ENCODE measurements at places on chromosomes 16 and 17.

GRCh38 chr16:25192096-25192495 is 24.7 kb upstream of the AQP8 start:
- no peak for DNase-seq

DNA sequence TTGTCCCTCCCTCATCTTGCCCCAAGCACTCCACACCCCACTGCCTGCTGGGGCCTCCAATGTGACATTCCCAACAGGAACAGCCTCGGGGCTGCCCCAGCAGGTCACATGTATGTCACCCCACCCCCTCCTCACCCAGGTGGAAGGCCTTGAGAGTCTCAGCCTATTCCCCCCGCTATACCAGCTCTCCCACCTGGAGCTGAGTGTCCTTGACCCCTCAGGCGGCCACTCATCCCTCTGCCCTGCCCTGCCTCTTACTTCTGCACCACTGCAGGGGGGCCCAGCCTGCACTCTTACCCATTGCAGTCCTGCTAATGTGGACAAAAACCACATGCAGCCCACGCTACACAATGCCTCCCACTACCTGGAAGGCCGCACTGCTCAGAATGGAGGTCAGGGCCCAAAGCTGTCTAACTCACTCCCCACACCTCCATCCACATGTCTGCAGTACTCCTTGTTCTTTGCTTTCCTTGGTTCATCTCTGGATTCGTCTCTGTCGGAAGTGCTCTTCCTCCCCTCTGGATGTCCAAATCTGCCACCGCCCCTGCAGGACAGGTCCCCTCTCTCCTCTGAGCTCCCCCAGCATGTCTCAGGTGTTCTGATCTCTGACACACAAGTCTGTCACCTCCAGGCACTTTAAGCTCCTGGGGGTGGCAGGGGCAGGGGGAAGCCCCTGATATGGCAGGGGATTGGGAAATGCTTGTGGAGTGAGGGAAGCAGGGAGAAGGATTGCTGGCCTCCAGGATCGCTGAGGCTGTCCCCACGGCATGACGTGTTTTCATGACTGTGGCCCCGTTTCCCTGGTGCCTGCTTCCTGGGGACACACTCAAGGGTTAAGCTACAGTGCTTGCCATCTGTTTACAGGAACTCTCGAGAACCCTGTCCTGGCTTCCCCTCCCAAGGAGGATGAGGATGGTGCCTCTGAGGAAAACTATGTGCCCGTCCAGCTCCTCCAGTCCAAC is 20.8 kb downstream of the TRPV2 start:
- no peak for DNase-seq

DNA sequence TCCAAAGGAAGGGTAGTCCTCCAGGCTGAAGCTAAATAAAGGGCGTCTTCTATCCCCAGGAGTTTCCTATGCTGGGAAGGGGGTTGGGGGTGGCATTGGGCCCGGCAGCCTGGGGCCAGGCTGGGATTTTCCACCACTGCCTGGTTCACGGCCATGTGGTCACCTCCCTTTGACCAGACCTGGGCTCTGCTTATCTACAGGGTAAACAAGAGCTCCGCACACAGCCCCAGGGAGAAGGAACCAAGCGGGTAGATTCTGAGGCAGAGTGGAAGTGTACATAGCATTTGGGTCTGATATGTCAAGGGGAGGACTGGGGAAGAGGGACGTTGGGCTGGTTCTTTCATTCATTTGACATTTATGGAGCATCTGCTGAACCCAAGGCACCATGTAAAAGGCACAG is 27.2 kb upstream of the TMEM220 start:
- DNase-seq, result no peak

DNA sequence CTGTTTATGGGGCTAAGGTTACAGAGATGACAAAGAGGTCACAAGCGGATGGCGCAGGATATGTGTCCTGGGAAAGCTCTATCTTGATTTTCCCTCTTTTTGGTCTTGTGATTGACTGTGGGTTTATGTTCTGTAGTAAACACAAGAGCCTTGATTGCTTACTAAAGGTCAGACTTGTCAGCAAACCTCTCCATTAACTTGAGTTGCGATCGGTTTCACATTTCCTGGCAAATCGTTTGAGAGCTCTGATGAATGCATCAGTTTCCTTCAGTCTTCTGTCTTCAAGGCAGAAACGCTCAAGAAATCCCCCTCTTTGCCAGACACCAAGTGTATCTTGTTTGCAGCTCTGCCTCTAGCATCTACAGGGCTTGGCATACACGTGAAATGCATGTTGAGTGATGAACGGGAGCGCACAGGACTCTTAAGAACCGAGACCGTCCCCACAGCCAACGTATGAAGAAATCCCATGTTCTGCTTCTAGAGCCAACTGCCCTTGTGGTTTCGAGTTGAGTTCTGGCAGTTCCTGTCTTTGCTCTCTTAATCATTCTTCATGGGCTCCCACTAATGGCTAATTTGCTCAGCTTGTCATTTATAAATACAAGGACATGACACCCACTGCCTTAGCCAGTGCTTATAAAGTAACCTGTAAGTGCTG is 143.3 kb downstream of the PITPNC1 start:
- no peak for DNase-seq

GRCh38 chr16:23357761-23358290 is 55.7 kb downstream of the SCNN1B start:
- no peak for DNase-seq

- no peak for DNase-seq
Measured at GRCh38 chr16:8589900-8590688, at the start of gene TMEM114. Gene TMEM114, minus strand, starts transcription at chr16:8590511. Its CDS starts 673 bp downstream, at chr16:8589838.

- DNase-seq, result no peak
Measured at GRCh38 chr17:66520999-66521398, 218.6 kb downstream of the PRKCA start.

- peak; percentile 91 for DNase-seq
Measured at GRCh38 chr16:2752850-2753732, 653 bp downstream of the SRRM2 start.

DNA sequence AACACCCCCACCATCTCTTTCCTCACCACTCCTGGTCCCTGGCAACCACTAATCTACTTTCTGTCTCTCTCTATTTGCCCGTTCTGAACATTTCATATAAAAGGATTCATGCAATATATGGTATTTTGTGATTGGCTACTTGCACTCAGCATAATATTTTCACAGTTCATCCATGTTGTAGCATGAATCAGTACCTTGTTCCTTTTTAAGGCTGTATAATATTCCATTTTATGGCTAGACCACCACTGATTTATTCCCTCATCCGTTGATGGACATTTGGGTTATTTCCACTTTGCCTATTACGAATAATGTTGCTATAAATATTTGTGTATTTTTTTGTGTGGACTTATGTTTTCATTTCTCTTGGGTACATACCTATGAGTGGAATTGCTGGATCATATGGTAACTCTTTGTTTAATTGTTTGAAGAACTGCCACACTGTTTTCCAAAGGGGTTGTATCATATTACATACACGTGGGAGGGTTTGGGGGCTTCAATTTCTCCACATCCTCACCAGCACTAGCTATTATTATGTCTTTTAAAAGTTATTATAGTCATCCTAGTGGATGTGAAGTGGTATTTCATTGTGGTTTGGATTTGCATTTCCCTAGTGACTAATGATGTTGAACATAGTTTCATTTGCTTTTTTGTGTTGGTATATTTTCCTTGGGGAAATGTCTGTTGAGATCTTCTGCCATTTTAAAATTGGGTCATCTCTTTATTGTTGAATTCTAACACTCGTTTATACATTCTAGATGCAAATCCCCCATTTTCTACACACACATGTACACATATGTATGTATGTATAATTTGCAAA is 26.3 kb downstream of the SEC14L5 start:
- peak; percentile 22 for DNase-seq

DNA sequence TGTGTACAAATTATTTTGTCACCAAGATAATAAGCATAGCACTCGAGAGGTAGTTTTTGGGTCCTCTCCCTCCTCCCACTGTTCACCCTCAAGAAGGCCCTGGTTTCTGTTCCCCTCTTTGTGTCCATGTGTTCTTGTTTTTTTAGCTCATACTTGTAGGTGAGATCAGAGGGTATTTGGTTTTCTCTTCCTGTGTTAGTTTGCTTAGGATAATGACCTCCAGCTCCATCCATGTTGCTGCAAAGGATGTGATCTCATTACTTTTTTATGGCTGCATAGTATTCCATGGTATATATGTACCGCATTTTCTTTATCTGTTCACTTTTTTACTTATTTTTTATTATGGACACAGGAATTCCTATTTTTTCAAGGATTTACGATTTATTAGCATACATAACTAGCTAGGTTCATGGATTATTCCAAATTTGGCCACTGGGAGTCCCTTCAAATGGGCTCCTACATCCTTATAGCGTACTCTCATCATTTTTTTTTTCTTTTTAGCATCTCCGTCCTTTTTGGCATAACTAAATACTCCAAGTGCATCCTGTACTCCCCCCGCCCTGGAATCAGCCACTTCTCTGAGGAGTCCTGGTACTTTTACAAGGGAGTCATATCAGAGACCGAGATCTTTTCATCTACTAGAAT is 7.3 kb downstream of the TADA2A start:
- peak; percentile 22 for DNase-seq

DNA sequence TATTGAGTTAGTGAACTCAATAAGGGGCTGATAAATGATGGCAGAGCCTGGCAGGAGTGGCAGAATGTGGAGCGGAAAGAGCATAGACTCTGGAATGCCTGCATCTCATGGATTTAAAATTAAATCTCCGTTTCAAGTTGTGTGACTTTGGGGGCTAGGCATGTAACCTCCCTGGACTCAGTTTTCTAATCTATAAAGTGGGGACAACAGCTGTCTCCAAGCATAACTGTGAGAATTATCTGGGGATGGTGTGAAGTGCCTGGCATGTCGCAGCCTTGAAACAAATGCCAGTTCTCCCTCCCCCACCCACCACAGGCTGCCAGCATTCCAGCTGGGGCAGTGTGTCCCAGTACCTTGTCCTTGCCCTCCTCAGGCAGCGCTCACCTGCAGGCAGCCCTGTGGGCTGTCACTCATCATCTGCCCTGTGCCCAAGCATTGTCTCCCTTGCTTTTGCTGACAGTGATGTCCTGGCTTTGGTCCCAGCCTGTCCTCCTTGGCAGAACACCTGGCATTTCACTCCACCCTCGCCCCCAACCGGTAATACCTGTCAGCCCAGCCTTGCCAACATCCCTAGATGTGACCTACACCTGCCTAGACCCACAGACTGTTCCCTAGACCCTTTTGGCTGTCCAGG is 129.6 kb downstream of the MRM1 start:
- no peak for DNase-seq

GRCh38 chr17:1398028-1398427 is 2.0 kb downstream of the YWHAE start:
- DNase-seq, result peak; percentile 29

GRCh38 chr16:76336112-76336511 is 58.9 kb downstream of the CNTNAP4 start:
- DNase-seq, result no peak

DNA sequence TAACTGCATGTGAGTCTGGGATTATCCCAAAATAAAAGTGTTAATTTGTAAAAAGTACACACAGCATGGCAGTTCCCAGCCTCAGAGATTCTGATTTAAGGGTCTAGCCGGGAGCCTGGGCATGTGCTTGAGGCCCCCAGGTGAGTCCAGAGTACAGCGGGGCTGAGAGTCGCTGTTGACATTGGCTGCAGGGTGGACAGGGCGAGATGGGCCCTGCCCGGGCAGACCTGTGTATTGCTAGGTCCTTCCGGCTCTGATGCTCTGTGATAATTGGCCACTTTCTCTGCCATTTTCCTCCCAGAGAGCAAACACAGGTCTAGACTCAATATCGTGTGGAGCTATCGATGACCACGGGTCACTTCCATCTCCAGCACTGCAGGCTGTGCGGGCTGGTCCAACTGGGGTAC is 73.6 kb downstream of the ABCC6 start:
- no peak for DNase-seq

GRCh38 chr17:59963738-59964481 is 630 bp downstream of the RNFT1 start:
- DNase-seq, result peak; percentile 75

DNA sequence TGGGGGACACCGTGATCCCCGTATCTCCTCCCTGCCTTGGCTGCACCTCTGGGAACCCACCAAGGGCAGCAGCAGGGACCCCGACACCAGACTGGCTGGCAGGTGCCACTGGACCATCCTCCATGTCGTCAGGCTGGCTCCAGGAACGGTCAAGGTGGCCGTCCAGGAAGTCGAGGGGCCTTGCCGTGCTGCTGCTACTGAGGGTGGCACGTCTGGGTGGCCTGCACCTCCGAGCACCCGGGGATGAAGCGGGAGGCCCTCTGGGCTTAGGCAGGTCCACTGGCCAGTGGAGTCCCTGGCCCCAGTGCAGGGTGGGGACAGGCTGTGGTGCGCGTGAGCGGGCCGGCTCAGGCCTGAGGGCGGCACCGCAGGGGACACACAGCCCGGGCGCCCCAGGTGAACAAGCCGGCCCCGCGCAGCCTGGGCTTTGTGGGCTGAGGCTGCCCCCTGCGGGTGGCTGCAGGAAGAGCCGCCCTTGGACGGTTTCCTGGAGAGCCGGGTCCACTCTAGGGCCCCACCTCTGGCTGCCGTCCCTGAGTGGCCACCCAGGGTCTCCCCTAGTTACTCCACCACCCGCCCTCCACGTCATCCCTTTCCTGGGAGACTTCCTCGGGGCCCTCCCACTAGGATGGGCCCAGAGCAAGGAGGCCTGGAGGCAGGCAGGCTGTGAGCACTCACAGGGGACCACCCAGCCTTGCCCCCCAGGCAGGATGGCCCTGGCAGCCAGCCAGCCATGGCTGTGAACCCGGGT is 42.8 kb upstream of the ZC3H18 start:
- no peak for DNase-seq

DNA sequence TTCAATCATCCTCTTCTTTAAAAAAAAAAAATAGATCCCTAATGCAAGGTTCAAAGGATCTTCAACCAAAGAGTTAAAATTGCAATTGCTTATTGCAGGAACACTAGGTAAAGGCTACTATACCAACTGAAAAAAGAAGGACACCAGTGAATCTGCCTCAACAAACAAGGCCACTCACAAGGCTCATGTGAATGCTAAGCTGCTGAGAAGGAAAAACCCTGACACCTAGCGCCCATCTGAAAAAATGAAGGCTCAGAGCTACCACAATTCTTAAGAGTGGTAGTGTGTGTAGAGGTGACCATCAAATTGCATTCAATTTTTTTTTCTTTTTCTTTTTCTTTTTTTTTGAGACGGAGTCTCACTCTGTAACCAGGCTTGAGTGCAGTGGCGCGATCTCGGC is 201.6 kb upstream of the C17orf78 start:
- DNase-seq, result no peak

DNA sequence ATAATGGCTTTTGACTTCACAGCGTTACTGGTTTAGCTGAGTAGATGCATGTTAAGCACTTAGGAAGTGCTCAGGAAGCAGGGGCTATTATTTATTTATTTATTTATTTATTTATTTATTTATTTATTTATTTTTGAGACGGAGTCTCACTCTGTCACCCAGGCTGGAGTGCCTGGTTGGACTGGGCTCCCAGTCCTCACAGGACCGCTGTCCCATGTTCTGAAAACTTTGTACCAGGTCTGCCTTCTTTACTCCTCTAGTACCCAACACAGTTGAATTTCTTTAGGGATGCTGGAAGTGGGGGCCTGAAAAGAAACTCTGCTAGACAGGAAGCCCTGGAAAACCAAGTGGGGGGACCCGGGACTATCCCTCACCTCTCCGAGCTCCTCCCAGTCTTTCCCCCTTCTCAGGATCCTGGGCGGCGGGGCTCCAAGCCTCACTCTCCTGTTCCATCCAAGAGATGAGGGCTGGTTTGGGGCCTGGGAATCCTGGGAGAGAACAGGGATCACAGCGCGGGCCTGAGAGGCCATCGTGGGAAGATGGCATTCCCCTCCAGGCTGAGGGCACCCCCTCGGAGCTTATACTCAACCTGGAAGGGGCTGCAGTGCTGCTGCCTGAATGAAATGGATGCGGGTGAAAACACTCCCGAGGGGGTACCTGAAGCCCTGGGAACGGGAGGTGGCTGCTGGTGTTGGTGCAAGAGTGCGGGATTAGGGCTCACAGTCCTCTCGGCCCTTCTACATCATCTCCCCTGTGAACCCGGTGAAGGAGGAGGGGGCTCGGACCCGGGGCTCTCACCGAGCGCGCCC is 674 bp downstream of the ZNF688 start:
- DNase-seq, result no peak
